ENCODE measurements at places on chromosomes 6 and 20. TPM values are rescaled to one million over a fixed set of nuclear protein-coding genes. Genes with fewer than 3 reads are reported as not detected.

The NKAIN2 gene
- total RNA-seq: not detected

The CYP39A1 gene
- not detected for total RNA-seq

The ERVFRD-1 gene
- total RNA-seq: not detected

The CCN5 gene
- not detected for total RNA-seq

The TTK gene
- total RNA-seq: 35.9 TPM

The RIMS4 gene
- total RNA-seq: not detected

The BMP2 gene
- not detected for total RNA-seq

The MCCD1 gene
- total RNA-seq: not detected

The SEL1L2 gene
- not detected for total RNA-seq

DNA sequence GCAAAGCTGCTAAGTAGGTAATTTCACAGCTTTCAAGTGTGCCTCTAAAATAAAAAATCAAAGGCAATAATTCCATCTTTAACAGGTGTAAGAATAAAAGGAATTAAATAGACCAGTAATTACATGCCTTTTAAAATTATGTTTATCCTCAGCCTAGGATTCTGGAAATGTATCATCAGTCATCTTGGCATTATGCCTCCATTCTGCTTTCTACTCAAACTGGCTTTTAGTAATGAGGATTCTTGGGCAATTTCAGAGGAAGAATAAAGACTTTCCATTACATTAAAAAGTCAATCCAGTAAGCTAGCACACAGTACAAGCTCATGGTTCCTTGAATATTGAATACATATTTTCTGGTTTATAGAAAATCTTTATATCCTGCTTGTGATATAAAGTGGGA, 44.7 kb downstream of the GSTA2 start:
- DNase-seq: no peak

DNA sequence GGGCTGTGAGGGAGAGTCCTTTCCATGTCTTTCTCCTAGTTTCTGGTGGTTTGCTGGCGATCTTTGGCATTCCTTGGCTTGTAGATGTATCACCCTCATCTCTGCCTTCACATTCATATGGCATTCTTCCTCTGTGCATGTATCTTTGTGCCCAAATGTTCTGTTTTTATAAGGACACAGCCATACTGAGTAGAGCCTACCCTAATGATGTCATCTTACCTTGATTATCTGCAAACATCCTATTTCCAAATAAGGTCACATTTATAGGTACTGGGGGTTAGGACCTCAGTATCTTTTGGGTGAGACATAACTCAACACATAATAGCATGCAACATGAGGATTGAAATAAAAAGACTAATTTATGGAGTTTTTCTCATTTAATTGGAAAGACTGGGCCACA, 5.5 kb downstream of the SH3BGRL2 start:
- DNase-seq: no peak

DNA sequence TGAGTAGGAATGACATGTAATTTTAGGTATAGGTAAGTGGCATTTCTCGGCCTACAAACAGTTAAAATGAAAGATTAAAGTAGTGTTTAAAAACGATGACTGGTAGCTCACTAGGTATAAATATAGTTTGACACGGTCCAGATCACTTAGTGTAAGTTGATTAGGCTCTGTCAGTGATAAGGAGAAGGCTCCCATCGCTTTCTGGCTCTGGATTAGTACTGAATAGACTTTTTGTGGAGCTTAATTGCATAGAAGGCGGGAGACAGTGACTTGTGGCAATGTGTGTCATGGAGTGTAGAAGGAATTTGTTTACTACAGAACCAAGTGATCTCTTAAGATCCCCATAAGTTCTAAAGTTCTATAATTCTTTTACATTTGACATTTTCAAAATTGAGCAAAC, 6.7 kb downstream of the PYGB start:
- no peak for DNase-seq

GRCh38 chr20:35690265-35690664, 8.9 kb downstream of the NFS1 start:
- no peak for DNase-seq

DNA sequence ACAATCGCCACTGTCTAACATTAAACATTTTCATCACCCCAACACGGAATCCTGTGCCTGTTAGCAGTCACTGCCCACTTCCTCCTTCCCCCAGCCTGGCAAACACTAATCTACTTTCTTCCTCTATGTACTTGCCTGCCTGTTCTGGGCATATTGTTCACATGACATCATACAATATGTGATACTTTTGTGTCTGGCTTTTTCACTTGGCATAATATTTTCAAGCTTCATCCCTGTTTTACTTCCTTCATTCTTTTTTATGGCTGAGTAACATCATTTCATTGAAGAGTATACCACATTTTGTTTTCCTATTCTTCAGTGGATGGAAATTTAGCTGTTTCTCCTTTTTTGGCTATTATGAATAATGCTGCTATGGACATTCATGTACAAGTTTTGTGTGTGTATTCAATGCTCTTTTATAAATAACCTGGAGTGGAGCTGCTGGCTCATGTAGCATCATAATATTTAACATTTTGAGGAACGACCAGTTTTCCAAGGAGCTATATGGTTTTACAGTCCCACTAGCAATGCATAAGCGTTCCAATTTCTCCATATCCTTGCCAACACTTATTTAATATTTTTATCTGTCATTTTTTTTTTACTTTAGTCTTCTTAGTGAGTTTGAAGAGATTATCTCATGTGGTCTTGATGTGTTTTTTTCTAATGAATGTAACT, 360.1 kb downstream of the HDGFL1 start:
- DNase-seq: no peak

DNA sequence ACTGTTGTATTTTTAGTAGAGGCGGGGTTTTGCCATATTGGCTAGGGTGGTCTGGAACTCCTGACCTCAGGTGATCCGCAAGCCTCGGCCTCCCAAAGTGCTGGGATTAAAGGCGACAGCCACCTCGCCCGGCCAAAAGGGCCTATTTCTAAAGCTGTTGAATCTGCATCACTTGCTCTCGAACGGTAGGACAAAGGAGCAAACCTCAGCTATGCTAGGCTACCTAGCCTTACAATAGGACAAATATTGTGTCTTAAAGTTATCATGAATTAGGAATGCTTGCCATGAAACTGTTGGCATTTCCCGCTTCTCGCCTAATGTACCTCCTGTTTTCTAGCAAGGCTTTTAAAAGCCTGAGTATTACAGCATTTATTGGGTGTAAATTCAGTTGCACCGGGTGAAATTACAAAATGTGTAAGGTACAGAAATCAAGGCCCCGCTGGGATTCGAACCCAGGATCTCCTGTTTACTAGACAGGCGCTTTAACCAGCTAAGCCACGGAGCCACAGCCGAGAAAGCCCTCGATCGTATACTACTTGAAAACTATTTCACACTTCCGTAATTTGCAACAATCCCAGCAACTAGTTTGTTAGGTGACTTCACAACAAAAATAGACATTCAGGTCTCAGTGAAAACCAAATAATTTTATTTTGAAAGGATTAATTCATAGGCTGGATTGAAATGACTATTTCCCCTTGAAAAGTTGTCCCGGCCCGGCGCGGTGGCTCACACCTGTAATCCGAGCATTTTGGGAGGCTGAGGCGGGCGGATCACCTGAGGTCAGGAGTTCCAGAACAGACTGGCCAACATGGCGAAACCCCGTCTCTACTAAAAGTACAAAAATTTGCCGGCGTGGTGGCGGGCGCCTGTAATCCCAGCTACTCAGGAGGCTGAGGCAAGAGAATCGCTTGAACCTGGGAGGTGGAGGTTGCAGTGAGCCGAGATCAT, 211.6 kb upstream of the ZNF184 start:
- DNase-seq: peak; percentile 64

GRCh38 chr6:157272372-157272771, 50.9 kb downstream of the TMEM242 start:
- DNase-seq: no peak

DNA sequence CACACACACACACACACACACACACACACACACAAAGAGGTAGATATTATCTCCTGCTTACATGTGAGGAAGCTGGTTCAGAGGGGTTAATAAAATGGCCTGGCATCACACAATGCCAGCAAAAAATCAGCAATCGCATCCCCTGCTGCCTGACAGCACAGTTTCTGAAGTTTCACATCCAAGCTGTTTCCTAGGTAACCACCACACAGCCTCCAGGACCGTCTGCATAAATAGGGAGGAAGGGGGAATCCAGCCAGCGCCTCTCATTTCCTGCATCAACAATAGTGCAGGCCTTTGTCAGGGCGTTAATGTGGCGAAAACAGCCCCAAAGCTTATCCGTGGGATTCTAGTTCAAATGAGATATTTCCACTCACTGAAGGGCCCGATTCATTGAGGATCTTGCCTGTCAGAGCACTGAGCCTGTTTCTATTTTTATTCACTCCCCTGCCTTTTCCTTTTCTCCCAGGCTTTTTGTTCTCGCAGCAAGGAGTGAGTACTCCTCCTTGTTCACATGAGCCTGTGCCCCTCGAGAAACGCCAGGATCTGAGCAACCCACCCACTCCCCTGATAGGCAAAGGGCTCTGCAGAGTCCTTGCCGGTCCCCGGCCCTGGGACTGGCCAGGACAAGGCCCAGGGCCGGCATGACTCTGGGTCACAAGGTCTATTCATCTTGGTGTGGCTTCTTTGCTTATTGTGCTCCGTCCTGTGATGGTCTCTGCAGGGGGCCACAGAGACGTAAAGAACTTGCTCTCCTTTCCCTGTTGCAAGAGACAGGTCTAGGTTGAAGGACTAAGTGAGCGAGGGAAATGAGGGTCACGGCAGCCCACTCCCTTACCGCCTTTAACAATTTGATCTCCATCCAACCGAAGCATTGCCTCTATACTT, 32.7 kb downstream of the TUBB2B start:
- no peak for DNase-seq

DNA sequence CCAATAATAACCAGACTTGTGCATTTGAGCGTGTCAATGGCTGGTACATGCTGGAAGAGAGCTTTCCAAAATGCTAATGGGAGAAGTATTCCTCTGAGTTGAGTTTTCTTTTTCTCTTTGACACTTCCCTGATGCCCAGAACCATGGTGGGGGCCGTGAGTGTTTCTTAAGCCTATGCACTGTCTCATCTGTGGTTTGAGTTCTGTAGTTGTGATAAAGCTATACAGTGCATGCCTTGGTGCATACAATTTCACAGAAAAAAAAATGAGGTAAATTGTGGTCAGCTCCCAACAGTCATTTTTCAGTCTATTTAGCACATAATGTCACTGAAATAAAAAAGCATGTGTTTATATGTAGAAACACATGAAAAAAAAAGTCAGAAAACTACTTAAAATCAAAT, 204.8 kb downstream of the HDGFL1 start:
- DNase-seq: no peak

- no peak for DNase-seq
Observed at GRCh38 chr20:49690899-49691620, 22.6 kb downstream of the B4GALT5 start.

GRCh38 chr6:76351275-76351674, 278.8 kb upstream of the IMPG1 start:
- DNase-seq: no peak

GRCh38 chr6:35208419-35208818, 5.3 kb upstream of the SCUBE3 start:
- no peak for DNase-seq

GRCh38 chr20:44068316-44069201, 118.4 kb downstream of the JPH2 start:
- no peak for DNase-seq

DNA sequence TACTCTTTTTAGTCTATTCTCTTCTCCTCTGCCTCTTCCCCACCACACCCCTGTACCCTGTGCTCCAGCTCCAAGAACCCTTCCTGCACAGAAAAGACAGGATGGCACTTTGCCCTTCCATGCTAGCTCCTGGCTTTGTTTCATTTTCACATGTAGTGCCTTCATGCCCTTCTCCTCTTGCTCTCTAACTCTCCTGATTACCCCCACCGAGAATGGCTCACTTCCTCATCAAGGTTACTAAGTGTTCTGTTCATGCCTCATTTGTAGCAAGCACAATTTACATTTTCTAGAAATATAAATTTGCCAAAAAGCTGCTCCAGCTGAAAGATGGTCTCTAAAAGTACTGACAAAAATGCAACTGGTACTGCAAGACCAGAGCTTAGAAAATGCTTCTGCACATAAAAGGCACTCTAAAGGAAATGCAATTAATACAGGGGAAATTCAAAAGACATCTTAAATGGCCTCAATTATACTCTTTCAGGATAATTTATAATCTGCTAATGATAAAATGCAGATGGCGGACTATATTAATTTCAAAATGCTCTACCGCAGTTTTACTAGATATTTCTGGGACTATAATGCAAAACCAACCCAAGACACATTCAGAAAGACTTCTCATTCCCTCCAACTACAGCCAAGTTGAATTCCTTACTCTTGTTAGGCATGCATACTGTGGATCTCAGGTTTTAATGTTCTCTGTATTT, 570.2 kb downstream of the PRKN start:
- DNase-seq: no peak

- peak; percentile 53 for DNase-seq
Observed at GRCh38 chr6:2738373-2738979, 12.2 kb downstream of the MYLK4 start.

- DNase-seq: no peak
Observed at GRCh38 chr20:15656124-15656523, 917.1 kb downstream of the KIF16B start.

GRCh38 chr20:13337090-13337784, 116.2 kb downstream of the ISM1 start:
- DNase-seq: no peak
